ENCODE measurements at places on chromosomes 7 and 10. TPM values are rescaled to one million over a fixed set of nuclear protein-coding genes. Genes with fewer than 3 reads are reported as not detected.

ANKIB1 gene
- total RNA-seq = 62.5 TPM

TMEM236 gene
- 0.38 TPM for total RNA-seq

NUTM2E gene
- total RNA-seq = 1.3 TPM

OR2A5 gene
- total RNA-seq = not detected

GHRHR gene
- total RNA-seq = not detected

ZNF22 gene
- 27.5 TPM for total RNA-seq

CALML3 gene
- not detected for total RNA-seq

PRSS2 gene
- total RNA-seq = 57.7 TPM

CCDC3 gene
- total RNA-seq = 0.16 TPM

PRSS1 gene
- not detected for total RNA-seq

Data from T-cell (primary cell).